ENCODE measurements at places on chromosomes 13 and 19.

DNA sequence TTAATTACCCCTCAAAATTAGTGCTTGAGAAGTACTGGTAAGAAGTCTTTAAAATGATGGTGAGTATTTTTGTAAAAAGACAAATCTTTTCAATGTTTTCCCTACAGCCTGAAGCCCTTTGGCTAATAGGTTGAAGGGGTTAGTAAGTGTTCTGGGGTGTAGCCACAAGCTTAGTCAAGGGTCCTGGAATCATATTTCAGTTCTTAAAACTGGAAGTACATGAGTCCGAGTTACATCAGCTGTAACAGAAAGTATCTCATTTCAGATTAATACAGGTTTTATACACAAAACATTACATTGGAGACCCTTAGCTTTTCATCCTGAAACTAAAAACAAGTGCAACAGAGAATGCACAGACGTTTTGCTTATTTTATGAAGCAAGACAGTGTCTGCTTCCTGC is 52.7 kb upstream of the TEX29 start:
- DNase-seq, result no peak

DNA sequence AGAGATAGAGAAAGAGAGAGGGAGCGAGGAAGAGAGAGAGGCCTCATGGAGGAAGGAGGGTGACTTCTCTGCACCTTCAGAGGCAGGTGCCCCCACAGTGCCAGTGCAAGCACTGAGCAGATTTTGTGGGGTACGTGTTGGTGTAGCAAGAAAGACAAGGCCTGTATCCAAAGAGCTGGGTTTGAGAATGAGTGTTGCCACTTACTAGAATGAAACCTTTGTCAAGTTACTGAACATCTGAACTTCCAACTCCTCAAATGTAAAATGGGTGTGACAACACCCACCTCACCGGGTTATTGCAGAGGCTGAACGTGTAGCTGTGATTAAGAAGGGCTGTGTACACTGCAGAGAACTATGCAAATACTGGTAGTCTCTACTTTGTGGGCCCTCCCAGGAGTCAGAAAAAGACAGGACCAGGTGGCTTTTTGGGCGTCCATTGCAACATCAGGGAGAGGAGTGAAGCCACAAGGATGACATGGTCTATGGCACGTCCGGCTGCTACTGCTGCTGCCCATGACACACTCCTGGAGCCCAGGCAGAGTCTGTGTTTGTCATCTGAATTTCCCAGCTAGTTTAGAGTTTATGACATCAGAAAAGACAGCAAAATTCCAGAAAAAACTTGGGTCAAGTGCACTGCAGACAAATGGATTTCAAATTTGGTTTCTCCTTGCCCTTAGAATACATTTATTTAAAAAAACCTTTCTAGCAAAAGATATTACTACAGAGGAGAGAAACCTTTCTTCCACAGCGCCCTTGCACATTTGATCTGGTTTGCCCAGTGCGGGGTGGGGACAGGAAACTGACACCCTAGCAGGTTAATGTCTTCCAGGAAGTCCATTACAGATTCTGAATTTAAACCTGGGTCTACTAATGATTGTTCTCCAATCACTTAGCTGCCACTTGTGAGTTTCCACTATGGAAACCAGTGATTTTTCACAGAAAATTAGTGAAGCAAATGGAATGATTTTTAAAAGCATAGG is 54.0 kb upstream of the ATP12A start:
- DNase-seq, result no peak

GRCh38 chr13:94369972-94370436 is 109.5 kb downstream of the DCT start:
- no peak for DNase-seq

DNA sequence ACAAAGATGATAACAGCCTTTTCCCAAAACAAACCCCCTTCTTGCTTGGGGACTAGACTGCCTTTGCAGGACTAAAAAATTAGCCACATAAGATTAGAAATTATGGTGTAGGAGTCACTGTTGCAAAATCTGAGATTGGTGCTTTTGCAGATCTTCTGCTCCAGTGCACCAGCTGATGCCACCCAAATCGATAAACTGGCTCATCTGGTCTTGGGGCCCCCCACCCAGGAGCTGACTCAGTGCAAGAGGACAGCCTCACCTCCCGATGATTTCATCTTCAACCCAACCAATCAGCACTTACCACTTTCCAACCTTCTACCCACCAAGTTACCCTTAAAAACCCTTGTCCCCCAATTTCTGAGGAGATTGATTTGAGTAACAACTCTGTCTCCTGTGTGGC is 47.1 kb upstream of the PEPD start:
- DNase-seq, result no peak

GRCh38 chr19:47032171-47032811 is 12.7 kb downstream of the NPAS1 start:
- peak; percentile 51 for DNase-seq

GRCh38 chr13:106566641-106567473 is 1.1 kb downstream of the ARGLU1 start:
- DNase-seq, result no peak

- no peak for DNase-seq
Measured at GRCh38 chr13:44157606-44158005, 216.0 kb upstream of the SERP2 start.

DNA sequence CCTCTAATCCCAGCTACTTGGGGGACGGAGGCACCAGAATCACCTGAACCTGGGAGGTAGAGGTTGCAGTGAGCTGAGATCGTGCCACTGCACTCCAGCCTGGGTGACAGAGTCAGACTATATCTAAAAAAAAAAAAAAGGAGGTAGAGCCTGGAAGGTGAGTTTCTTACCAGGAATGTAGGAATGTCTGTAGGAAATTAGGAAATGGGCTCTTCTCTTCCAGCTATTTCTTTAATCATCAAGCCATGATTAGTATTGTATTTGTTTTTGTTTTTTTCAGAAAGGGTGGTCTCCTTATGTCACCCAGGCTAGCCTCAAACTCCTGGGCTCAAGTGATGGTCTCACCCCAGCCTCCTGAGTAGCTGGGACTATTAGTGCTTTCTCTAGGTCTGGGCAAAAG is 26.3 kb upstream of the SERP2 start:
- no peak for DNase-seq

DNA sequence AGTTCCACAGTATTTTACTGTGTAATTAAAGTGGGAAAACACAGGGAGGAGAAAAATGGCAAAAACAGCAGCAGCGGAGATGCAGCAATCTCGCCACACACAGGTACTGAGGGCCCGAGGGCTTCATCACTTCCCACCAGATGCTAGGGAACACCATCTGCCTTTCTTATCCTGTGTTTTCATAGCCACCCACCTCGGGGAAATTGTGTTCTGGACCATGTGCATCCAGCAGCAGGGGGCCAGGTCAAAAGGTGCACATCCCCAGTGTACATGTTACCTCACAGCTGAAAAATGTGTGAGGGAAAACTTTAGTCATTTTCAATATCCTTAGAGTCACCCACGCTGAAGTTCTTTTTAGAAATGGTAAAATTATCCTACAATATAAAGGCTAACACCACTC is 30.2 kb downstream of the PDCD5 start:
- DNase-seq, result no peak

GRCh38 chr13:102198418-102199311 is 203.2 kb downstream of the FGF14 start:
- no peak for DNase-seq

GRCh38 chr13:84080748-84081530 is 198.7 kb upstream of the SLITRK1 start:
- DNase-seq, result no peak

GRCh38 chr19:46607448-46607841 is 6.3 kb downstream of the CALM3 start:
- no peak for DNase-seq

DNA sequence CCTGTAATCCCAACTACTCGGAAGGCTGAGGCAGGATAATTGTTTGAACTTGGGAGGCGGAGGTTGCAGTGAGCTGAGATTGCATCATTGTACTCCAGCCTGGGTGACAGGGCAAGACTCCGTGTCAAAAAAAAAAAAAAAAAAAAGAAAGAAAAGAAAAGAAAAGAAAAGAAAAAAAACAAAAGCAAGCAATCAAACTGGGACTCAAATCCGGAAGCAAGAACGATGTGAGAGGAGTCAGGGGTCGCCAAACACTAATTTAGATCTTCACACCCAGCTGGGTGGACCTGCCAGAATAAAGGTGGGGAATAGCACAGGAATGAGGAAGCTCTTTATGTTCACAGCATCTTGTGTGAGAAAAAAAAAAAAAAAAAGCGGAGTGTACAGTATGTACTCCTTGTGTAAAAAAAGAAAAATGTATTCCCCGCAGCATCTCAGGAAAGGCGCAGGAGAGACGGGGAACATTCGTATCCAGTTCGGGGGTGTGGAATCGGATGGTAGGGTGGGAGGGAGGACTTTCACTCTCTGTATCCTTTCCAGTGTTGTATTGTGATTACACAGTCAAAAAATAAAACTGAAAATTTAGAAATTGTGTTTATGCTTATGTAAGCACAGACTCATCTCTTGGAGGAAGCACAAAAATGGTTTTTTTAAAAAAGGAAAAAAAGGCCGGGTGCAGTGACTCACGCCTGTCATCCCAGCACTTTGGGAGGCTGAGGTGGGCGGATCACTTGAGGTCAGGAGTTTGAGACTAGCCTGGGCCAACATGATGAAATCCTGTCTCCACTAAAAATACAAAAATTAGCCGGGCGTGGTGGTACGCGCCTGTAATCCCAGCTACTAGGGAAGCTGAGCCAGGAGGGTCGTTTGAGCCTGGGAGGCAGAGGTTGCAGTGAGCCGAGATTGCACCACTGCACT is 7.6 kb downstream of the DNAJB1 start:
- no peak for DNase-seq

- DNase-seq, result no peak
Measured at GRCh38 chr13:43742911-43743310, 43.9 kb downstream of the ENOX1 start.

- no peak for DNase-seq
Measured at GRCh38 chr13:49444524-49445395, 686 bp downstream of the SETDB2 start.

GRCh38 chr13:32822771-32823170 is 193.5 kb upstream of the KL start:
- DNase-seq, result no peak

- DNase-seq, result no peak
Measured at GRCh38 chr13:112712451-112713207, 22.8 kb downstream of the ATP11A start.

- DNase-seq, result no peak
Measured at GRCh38 chr13:23140492-23140891, 40.3 kb upstream of the SGCG start.

GRCh38 chr13:49538404-49538803 is 42.7 kb downstream of the PHF11 start:
- DNase-seq, result no peak

DNA sequence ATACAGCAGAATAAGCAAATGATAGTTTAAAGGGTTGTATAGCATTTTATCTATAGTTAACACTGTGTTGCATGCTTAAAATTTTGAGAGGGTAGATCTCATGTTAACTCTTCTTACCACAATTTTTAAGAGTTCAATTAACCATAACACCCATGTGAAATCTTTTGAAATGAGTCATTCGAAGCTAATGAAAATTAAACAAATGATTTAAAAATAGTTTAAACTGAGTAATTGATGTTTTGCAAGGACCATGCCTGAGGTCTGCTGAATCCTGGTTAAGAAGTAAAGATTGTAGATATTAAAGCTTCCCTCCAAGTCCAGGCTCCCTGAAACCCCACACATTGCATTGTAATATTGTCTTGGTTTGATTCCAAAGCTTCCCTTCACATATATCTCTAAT is 176.7 kb upstream of the RNF113B start:
- DNase-seq, result no peak

DNA sequence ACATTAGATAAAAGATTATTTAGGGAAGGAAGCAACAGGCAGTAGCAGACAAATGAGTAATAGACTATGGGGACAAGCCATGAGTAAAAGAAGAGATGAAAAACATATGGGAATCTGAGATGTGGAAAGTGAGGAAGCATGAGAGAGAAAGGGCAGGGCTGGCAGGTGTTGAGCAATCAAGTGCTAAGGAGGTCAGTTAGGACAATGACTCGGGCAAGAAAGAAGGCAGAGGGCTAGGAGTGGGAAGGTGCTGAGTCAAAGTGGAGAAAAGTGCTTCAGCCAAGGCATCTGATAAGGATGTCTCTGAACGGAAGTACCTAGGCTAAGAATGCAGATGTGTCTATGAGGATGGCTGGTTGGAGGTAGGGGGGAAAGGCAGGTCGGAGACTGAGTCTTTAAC is 291.9 kb upstream of the HTR2A start:
- no peak for DNase-seq

DNA sequence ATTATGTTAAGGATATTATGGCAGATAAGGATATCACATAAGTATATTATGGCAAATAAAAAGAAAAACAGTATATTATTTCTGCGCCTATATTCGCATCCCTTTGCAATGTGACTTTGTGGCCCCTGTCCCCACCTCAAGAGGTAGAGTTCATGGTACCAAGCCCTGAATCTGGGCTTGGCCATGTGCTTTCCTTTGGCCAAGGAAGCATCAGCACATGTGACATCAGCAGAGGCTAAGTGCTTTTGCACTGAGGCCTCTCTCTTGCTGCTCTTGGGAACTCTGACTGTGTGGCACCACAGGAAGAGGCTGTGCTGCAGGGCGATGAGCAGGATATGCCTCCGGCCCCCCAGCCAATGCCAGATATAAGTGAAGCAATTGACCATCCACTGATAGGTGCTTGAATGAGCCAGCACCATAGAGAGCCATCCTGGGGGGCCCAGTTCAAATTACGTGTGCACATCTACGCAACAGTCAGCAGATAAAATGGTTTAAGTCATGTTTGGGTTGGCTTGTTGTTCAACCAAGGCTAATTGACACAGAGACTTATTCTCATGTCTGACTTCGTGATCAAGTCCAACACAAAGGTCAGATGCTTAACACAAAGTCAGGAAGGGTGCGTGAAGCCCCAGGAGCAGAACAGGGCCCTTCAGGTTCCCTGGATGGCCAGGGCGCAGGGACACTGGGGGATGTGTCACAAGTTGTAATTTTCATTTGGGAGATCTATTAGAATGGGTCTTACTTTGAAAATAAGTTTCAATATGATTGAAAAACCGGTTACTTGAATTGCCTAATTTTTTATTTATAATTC is 173.3 kb downstream of the COL4A1 start:
- DNase-seq, result no peak

GRCh38 chr19:32866061-32866460 is 3.5 kb downstream of the SLC7A9 start:
- DNase-seq, result no peak

- no peak for DNase-seq
Measured at GRCh38 chr19:23314505-23315251, 64.5 kb upstream of the ZNF724 start.

DNA sequence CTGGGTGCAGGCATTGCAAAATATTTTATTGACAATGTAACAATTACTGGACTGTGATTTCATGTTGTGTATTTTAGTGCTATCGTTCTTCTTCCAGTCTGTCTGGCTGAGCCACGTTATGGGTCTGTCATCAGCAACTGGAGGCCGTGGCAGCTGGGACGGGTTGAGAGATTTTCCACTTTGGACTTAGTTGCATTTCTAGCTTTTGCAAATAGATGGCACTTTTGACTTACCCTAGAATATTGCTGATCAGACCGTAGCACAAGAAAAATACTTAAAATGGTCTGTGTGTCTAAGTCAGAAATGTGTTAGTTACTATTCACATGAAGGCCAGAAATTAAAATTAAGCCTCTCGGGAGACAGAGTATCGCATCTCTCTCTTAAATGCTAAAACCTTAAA is 211.1 kb downstream of the TEX29 start:
- no peak for DNase-seq

GRCh38 chr13:35947315-35947714 is 183.9 kb downstream of the DCLK1 start:
- DNase-seq, result no peak
